Renal cortex interstitium (tissue), 15 donors: ENCODE measurements at places on chromosomes 4 and X. TPM values are rescaled to one million over a fixed set of nuclear protein-coding genes. Genes with fewer than 3 reads are reported as not detected.

GRCh38 chr4:17721496-17722355 is 59.7 kb downstream of the FAM184B start:
- no peak for DNase-seq

Gene SPIN2A
- polyA plus RNA-seq, result 4.3 TPM

DNA sequence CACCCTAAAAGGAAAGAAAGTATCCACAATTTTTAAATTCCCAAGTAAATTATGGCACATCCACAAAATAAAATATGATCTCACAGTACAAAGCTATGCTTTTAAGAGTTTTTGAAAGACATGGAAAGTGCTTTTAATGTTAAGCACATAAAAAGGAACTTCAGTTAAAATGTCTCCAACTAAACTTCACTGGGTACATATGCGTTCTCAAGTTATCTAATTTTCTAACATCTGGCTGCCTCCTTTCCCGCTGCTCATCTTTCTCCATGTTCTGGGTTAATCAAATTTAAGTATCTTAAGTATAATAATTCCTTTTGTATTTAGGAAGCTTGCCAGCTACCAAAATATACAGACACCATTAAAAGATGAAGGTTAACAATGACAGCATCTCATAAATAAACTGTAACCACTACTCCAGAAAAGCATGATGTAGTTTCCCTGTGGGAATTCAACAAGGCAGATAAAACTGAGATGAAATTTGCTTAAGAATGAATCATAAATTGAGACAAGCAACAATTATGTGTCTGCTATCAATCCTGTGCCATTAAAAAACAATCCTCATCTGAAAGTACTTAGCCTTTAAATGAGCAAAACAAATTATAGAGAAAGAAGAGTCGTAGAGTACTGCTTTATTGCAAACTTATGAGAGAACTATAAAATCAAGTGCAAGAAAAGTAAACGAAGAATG is 25.1 kb downstream of the PRSS12 start:
- DNase-seq, result no peak

Gene F9
- polyA plus RNA-seq, result not detected

DNA sequence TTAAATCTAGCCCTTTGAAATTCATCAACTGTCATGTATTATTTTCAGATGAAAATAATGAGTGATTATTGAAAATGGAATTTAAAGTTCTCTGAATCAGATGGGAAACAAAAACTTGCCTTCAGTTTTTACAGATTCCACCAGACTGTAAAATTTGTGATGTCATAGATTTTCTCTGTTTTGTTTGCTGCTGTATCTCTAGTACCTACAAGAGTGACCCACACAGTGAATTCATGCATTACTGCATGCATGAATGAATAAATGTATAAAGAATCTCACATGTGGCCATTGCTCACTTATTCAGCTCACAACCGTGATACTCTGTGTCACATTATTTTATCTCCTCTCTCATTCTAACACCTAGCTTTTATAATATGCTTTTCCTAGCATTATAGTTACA is 532.2 kb upstream of the AGA start:
- no peak for DNase-seq

Gene TBX22
- 3.6 TPM for polyA plus RNA-seq

Gene FHDC1
- 3.8 TPM for polyA plus RNA-seq

Gene EDA
- polyA plus RNA-seq, result 5.9 TPM

Gene DMRTC1
- 0.30 TPM for polyA plus RNA-seq

Gene GPRIN3
- 10.5 TPM for polyA plus RNA-seq

- no peak for DNase-seq
Observed at GRCh38 chrX:21811832-21812231, 27.6 kb upstream of the MBTPS2 start.

Gene SAP30
- polyA plus RNA-seq, result 13.1 TPM

GRCh38 chr4:20302336-20302735 is 50.6 kb downstream of the SLIT2 start:
- DNase-seq, result no peak

DNA sequence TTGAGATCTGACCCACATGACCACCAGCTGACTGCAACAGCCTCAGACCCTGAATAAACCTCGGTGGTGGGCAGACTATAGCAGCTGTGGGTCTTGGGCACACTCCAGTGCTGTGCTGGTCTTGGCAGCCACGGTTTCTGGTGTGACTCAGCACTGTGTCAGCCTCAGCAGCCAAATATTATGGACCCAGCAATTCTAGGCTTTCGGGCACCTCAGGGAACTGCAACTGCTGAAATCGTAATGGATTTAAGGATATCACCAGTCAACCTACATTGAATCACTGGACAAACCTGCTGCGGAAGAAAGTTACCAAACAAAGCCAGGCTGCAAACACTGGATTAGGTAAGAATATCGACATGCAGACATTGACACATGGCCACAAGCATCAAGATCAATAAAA is 10.5 kb upstream of the UBE2NL start:
- no peak for DNase-seq

GRCh38 chrX:105266456-105266855 is 46.0 kb upstream of the TEX13A start:
- no peak for DNase-seq

Gene MAGEA12
- polyA plus RNA-seq, result not detected

DNA sequence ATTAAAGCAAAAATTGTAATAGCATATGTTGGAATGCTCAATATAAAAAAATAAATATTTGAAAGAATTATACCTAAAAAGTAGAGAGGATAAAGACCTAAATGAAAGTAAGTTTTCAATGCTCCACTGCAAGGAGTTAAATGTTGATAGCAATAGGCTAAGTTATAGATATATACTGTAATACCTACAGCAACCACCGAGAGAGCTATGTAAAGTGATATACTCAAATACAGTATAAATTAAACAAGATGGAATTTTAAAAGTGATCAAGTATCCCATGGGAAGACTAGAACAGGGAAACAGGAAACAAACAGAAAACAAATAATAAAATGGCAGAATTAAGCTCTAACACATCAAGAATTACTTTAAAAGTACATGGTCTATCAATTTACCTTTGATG is 73.9 kb downstream of the CASP3 start:
- no peak for DNase-seq

- peak; percentile 43 for DNase-seq
Observed at GRCh38 chrX:69027181-69028005, 137.9 kb downstream of the PJA1 start.

Gene SYTL5
- polyA plus RNA-seq, result 3.2 TPM

Gene CT55
- 0.20 TPM for polyA plus RNA-seq

Gene ADH7
- not detected for polyA plus RNA-seq

DNA sequence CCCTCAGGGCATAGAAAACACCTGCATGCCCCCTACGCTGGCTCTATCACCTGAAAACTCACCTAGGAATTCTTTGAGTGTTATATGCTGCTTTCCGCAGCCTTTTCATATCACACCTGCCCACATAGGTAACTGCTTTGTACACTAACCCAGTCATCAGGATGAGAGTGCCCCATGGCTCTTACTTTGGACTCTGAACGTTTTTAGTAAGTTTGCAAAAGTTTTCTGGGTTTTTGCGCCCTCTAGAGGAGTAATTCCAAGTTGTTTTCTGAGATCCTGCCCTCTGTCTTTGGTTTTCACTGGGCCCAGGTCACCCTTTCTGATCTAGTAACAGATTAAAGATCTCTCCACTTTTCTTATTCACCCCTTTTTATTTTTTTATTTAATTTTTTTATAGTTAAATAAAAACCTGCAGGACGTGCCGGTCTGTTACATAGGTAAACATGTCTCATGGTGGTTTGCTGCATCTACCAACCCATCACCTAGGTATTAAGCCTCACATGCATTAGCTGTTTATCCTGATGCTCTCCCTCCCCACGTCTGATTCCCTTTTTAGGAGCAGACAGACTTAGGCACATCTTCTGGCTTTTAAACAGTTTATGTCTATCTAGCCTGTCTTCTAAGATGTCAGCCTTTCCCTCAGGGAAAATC is 139.2 kb downstream of the NWD2 start:
- peak; percentile 42 for DNase-seq

Gene PNCK
- polyA plus RNA-seq, result 8.4 TPM

DNA sequence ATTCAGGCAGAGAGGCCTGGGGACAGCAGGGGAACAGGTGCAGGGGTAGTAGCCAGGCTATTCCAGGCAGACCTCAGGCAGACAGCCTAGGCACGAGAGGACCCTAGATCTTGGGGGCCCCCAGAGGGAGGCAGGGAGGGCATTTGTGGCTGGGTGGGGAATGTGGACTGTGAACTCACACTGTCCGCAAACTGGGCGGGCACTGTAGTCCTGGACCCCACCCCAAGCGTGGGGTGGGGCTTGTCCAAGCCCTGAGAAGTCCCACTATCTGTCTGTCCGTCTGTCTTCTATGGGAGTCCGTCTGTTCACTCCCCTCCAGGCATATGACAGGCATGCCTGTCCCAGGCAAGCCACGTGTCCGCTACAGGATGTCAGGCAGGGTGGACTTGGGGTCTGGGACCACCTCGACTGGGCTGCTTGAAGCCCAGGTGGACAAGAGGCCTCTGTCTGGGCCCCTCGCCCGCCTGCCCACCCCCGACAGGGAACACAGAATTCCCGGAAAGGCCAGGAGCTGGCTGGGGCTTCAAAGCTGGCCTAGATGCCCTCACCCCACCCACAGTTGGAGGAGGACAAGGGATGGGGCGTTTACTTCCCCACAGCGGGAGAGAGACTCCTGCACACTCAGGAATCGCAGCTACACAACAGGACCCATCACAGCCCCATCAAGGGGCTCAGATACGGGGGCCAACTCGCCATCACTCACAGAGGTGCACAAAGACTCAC is at the start of gene SLC38A5:
SLC38A5 (minus strand) TSS at position 151 of the 723 bp plus-strand sequence. CDS start 2,336 bp downstream, outside the sequence.
- DNase-seq, result no peak

GRCh38 chr4:1821679-1822567 is 28.8 kb downstream of the FGFR3 start:
- DNase-seq, result no peak

DNA sequence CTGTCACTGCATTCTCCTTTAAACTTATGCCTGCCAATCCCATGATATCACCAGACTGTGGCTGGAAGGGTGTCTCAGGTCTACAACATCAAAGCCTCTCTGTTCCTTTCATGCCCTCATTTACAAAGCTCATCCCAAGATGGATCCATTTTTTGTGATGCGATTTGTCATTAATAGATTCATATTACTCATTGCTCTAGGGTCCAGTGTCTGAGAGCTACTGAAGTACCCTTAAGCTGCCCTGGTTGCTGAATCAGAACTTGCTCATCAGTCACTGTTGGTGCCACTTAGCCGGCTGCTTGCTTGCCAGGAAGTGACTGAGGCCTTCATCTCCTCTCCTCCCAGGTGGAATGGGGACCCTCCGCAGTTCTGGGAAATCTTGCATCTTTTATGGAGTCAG is 395.5 kb upstream of the BOD1L1 start:
- DNase-seq, result no peak

Gene SSX7
- polyA plus RNA-seq, result not detected

DNA sequence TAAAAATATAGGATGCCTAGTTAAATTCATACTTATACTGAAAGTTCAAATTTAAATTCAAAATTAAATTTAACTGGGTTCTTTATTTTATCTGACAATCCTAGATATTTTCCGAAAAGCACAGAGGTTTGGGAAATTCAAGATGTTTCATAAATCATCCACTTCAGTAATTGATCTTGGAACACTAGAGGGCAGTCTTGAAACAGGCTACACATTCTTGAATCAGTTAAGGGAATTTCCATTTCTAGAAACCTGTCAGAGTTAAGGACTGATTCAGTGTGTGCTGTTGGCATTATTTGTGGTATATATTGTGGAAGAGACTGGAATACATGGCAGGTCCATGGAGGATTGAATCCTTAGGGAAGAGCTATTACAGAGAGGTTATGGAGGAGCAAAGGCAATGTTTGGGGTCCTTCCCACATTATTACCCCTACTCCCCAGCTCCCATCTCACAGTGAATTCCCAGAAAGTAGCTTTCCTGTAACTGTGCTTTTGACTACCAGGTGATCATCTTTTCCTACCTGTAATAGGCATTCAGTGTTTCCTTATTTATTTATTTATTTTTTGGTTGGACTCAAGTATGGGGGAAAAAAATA is 92.9 kb downstream of the EGF start:
- peak; percentile 81 for DNase-seq

GRCh38 chrX:39875834-39876628 is 221.7 kb downstream of the BCOR start:
- DNase-seq, result no peak

Gene CPLX1
- polyA plus RNA-seq, result 3.2 TPM

DNA sequence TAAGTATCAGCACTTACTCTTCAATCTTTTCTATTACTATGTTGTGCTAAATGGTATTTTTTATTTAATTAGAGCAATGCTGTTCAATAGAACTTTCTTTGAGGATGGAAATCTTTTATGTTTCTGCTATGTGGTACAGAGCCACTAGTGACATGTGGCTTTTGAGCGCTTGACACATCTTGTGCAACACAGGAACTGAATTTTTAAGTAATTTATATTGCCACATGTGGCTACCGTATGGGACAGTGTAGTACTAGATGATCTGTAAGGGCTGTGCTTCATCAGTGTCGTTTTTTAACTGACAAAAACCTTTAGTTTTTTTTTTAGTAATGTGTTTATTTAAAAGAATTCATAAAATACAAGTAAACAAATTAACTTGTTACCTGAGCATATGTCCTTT is 22.4 kb downstream of the HPRT1 start:
- no peak for DNase-seq

- no peak for DNase-seq
Observed at GRCh38 chr4:17665852-17666251, 51.4 kb downstream of the MED28 start.

DNA sequence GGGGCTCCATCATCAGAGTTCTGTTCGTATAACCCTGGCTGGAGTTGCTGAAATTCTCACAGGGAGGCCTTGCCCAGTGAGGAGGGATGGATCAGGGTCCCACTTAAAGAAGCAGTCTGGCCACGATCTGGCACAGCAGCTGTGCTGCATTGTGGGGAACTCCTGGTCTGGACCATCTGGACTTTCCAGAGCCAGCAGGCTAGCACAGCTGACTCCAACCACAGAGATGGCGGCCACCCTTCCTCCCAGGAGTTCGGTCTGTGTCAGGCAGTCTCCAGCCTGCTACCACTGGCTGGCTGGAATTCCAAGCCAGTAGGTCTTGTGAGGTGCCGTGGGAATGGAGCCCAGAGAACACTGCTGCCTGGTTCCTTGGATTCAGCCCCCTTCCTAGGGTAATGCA is 62.0 kb downstream of the SLAIN2 start:
- DNase-seq, result no peak

Gene CTAG2
- not detected for polyA plus RNA-seq

Gene ADH5
- 253 TPM for polyA plus RNA-seq

Gene PRR32
- polyA plus RNA-seq, result not detected

GRCh38 chr4:61318431-61318830 is 118.3 kb downstream of the ADGRL3 start:
- no peak for DNase-seq

DNA sequence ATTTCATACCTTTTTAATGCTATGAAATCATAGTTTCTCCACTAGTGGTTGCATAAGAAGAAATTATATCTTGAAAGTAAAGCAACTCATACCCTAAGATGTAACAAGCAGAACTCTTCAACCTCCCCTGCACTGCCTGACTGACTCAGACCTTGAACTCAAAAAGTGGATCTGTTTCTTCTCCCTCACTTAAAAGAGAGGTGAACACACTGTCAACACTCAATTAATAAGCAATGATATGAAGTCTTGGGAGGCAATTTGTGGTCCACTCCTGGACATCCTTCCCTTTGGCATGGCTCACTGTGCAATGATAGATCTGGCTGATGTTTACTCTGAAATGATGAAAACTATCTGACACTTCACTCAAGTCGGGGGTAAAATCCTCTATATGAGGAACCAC is 282.0 kb upstream of the DKK2 start:
- DNase-seq, result no peak
